ENCODE measurements at places on chromosomes 13 and 19.

- DNase-seq = no peak
Measured at GRCh38 chr13:23715762-23716235, 145.6 kb downstream of the TNFRSF19 start.

DNA sequence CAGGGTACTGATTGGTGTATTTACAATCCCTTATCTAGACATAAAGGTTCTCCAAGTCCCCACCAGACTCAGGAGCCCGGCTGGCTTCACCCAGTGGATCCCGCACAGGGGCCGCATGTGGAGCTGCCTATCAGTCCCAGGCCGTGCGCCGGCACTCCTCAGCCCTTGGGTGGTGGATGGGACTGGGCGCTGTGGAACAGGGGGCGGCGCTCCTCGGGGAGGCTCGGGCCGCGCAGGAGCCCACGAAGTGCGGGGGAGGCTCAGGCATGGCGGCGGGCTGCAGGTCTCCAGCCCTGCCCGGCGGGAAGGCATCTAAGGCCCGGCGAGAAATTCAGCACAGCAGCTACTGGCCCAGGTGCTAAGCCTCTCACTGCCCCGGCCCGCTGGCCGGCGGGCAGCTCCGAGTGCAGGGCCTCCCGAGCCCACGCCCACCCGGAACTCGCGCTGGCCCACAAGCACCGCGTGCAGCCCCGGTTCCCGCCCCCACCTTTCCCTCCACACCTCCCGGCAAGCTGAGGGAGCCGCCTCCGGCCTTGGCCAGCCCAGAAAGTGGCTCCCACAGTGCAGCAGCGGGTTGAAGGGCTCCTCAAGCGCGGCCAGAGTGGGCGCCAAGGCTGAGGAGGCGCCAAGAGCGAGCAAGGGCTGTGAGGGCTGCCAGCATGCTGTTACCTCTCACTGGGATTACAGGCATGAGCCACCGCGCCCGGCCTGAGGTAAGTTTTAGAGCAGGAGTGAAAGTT, 60.0 kb upstream of the SCEL start:
- DNase-seq = no peak

DNA sequence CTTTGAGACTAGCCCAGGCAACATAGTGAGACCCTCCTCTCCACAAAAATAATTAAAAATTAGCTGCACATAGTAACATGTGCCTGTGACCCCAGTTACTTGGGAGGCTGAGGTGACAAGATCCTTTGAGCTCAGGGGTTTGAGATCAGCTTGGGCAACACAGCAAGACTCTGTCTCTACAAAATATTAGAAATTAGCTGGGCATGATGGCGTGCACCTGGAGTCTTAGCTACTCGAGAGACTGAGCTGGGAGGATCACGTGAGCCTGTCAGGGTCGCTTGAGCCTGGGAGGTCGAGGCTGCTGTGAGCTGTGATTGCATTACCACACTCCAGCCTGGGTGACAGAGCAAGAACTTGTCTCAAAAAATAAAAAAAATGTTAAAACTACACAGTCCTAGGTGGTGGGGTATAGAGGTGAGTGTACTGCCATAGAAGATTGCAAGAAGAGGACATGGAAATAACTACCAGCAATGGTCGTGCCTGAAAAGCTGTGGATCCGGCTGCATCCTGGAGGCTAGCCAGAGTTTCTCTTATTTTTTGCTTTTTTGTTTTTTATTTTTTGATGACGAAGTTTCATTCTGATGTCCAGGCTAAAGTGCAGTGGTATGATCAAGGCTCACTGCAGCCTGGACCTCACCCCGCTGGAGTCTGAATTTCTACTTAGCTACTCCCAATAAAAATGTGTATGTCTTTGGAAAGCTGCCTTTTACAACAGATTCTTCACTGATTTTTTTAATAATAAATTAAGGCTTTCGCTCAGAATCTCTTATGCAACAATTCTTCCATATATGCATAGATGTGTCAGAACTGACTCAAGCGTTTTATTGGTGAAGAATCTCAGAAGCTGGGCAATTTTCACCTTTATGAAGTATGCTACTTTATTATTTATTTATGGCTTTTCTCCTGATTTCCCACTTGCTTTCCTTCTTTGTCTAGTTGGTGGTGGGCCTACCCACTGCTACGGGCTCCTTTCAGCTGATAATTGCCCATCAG, 393.8 kb downstream of the TSHZ3 start:
- no peak for DNase-seq

GRCh38 chr13:52999093-52999696, 29.4 kb upstream of the OLFM4 start:
- DNase-seq = no peak

GRCh38 chr19:45615795-45616703, 14.0 kb upstream of the GPR4 start:
- peak; percentile 95 for DNase-seq

DNA sequence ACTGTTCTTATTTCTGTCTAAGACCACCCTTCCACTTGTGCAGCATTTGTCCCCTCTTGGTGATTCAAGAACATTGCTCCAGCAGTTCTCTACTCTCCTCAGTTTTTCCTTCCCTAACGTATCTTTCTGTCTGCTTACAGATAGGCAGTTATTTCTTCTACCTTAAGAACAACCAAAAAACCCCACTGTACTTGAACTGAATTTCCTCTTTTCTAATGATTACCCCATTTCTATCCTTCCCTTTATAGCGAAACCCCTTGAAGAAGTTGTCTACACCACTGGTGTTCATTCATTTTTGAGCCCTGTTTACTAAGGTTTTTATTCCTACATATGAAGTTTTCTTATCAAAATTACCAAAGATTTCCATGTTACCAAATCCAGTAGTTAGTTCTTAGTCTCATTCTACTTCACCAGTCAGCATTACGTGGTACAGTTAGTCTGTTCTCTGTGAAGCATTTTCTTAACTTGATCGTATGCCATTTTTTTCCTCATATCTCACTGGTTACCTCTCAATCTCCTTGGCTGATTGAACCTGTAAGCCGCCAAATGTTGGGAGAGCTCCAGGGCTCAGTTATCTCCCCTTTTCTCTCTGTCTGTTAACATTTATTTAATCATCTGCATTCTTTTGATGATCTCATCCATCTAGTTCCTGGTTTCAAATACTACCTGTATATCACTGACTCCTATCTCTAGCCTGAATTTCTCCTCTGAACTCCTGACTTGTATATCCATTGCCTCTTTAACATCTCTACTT, 9.0 kb downstream of the LSM14A start:
- DNase-seq = no peak

- no peak for DNase-seq
Measured at GRCh38 chr13:45231722-45232121, 30.9 kb upstream of the KCTD4 start.

DNA sequence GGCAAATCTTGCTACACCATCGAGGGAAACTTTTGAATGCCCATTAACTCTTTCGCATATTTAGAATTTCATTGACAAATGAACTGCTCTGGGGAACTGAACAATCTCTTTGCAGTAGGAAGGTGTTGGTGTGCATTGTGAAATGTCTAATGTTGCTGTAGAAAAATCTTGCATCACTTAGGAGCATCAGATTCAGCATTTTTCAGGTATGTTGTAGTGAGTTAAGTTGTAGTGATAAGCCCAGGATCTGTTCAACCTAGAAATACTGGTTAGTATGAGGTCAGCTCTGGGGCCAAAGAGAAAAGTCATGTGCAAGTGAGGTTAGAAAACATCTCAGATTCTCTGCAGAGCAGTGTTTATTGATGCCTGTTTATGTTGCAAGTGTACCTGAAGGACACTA, 4.1 kb downstream of the FRY start:
- DNase-seq = no peak

- no peak for DNase-seq
Measured at GRCh38 chr13:37087486-37087885, 18.0 kb downstream of the CSNK1A1L start.

DNA sequence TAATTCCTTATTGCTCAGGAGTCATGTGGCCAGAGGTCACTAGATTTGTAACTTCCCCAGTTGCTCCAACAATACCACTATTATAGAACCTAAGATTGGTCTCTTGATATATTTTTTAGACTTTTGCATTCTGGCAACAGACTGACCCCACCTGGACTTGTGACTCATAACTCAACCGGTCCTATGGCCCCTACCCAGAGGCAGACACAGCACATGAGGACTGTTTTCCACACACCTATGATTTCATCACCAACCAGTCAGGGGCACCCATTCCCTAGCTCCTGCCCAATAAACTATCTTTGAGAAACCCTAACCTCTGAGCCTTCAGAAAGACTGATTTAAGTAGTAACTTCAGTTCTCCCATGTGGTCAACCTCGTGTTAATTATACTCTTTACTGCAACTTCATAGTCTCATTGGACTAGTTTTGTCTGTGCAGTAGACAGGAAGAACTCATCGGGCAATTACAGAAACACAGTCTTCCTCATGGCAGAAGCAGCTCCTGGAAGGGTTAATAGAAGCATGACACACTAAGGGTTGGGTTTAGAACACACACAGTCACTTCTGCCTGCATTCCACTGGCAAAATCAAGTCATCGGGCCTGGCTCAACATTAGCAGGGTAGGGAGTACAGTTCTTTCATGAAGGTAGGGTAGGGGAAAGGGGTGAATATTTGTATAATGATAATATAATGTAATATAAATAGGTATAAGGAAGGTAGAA, 251.8 kb downstream of the UQCRFS1 start:
- DNase-seq = no peak

GRCh38 chr13:85093808-85094207, 705.4 kb downstream of the SLITRK6 start:
- no peak for DNase-seq

DNA sequence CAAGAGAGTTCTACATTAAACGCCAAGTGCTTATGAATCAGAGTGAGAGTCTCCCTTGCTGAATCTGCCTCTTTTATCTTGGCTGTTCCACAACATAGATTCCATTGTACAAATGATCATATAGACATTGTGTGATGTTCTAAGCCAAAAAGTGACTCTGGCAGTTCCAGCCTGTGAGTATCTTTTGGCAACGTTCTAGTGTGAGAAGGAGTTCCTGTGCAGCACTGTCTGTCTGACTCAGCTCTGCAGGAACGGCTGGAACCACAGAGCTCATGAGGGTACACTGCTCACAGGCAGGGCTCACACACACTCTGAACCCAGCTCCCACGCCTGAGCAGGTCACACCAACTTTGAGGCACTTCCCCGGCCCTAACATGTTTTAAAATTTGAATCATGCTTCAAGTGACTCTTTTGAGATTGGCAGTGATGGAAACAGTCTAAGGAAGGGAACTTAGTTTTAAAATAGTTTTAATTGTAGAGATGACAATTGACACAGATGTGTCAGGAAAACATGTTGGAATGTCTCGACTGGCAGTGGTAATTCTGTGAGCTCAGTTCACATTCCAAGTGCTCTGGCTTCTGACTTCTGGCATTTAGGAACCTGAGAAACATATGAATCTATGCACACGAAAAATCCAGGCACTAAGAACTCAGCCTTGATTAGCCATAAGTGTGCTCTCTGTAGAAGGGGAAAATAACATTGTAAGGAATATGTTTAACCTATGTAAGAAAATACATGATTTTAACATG, 272.0 kb downstream of the UQCRFS1 start:
- no peak for DNase-seq

GRCh38 chr19:16247353-16248182, 49.9 kb downstream of the AP1M1 start:
- DNase-seq = peak; percentile 77

DNA sequence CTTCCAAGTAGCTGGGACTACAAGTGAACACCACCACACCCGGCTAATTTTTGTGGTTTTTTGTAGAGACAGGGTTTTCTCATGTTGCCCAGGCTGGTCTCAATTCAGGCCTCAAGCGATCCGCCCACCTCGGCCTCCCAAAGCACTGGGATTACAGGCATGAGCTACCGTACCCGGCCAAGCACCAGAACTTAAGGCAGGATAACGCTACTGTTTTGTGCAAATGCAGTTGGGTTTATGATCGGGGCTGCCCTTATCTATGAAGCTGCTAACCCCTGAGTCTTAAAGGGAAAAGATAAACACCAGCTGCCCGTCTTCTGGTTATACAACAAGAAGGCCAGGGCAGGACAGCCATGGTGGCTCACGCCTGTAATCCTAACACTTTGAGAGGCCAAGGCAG, 12.6 kb upstream of the TM6SF2 start:
- no peak for DNase-seq

DNA sequence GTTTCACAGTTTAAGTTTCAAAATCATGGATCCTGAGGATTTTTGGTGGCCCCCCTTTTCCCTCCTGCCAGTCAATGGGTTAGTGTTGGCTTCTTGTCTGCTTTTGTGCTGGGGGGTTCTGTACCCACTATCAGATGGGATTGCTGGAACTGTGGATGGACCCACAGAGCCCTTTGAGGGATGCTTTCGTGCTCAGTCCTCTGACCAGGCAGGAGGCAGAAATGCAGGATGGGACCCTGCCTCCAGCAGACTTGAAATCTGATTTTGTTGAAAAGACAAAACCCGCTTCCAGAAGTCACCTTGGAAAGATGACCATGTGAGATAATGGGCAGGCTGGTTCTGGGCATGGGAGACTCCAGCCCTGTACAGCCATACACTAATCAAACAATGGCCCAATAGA, 408.9 kb downstream of the ZNF536 start:
- DNase-seq = no peak

- DNase-seq = no peak
Measured at GRCh38 chr13:20714161-20714560, 10.7 kb downstream of the IL17D start.

DNA sequence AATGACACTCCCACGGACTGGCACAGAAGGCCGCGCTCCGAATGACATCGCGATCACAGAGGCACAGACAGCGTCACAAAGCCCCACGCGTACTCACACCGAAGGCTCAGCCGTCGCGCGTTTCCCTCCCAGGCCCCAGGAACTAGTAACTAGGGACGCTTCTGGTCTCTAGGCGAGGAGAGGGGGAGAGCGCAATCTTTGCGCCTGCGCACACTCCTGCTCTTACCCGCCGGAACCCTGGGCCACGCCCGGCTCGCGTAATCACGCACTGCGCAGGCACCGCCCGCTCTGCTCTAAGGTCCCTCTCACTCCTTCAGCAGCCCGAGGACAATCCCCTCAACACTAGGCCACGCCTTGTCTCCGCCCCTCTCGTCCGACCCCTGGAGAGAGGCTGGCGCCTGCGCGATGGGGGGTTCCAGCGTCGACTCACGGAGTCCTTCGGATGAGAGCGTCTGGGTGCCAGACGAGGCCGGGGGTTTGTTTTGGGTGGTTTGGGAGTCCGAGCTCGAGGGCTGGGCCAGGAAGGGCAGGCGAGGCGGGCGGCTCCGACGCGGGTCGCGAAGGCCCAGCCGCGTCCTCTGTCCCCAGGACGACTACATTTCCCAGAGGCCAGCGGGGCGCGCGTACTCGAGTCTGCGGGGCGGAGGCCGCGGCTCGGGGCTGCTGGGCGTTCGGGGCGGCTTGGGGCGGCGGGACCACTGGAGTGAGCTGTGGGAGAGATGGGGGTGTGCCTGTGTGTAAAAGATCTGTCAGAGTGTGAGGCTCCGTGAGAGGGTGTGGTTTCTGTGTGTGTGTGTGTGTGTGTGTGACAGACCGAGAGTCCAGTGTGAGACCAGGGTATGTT, at the start of gene ZNF471:
TSS of gene ZNF471 (plus strand) at position 410 of the 844 bp plus-strand sequence. CDS start 3,717 bp downstream, outside the sequence.
- peak; percentile 86 for DNase-seq

GRCh38 chr19:55641426-55642152, 787 bp downstream of the ZNF580 start:
- DNase-seq = no peak
